Esophagus squamous epithelium (tissue), 5 donors: ENCODE measurements at places on chromosomes 7 and 10.

- DNase-seq, result no peak
These were observed 3.4 kb upstream of the NRG3 start for GRCh38 chr10:81871558-81871957.

GRCh38 chr7:10770176-10770575 is 203.5 kb upstream of the PHF14 start:
- DNase-seq, result no peak

GRCh38 chr10:77979221-77979620 is 50.1 kb downstream of the POLR3A start:
- DNase-seq, result no peak

GRCh38 chr10:132738454-132739224 is 47.3 kb downstream of the NKX6-2 start:
- no peak for DNase-seq

- DNase-seq, result no peak
These were observed 89.5 kb upstream of the FAM3C start for GRCh38 chr7:121485467-121486243.

DNA sequence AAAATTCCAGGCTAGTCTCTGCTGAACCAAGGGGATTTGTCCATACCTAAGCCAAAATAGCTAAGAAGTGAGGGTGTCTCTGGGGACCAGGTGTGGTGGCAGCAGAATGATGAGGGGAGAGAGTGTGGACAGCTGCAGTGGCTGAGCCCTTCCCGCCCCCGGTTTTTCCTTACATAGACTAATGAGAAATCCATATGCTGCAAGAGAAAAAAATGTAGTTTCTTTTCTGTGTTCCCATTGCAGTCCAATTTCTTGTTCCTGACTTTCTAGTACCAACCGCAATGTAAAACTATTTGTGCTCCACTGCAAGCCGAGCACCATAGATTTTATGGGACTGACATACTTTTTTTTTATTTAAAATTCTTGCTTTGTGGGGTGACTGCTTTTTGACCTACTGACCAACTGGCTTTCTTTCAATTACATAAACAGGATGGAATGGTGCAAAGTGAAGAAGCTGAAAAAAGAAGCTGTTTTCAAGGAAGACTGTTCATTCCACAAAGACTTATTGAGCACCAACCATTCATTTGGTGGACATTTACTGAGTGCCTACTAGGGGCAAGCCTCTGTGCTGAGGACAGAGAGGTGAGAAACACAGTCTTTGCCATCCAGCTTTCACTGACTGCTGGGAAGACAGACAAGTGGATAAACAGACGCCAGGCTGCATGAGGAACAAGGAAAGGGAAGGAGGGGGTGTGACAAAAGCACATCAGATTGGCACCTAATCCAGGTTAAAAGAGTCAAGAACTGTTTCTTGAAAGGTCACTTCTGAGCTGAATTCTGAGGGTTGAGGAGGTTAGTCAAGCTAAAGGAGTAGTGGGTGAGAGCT is 9.8 kb downstream of the CEP41 start:
- no peak for DNase-seq

- no peak for DNase-seq
These were observed 160.8 kb downstream of the ZNF438 start for GRCh38 chr10:30870896-30871295.

DNA sequence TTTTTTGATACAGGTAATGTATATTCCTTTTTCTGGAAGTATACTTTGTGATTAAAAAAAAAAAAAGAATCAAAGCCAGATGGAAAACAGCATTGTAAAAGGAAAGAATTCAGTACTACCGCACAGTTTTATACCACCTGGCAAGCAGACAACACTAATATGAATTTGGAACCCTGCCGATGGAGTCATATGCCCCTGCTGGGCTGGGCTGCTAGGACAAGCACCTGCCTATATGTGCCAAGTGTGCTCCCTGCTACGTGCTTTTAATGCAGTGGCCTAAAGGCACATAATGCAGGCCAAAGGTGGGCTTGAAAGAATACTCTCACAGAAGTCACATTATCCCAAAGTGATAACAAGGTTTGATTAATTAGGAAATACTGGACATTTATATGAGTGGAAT is 29.8 kb upstream of the WAC start:
- DNase-seq, result no peak

DNA sequence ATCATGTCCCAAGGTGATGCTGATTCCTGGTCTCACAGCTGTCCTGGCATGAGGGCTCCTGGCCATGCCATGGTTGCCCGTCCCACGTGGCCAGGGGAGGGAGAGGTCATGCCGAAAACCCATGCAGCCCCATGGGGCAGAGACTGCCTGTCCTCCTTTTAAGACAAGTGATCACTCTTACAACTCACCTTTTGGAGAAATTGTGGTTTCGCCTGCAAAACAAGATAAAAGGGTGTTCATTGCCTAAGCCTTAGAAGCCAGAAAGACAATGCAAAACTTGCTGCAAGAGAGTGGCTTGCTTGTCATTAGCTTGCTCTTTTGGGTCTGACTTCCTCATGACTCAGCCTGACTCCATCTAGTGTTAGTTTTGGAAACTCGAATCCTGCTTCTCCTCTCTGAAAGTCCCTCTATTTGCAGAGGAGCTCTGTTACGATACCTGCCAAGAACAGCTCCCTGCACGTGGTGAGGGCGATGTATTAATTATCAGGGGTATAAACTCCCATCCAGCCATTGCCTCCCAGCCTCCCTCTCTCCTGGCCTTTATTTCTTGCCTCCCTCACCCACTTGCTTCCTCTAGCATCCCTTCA is 26.7 kb downstream of the TMEM273 start:
- no peak for DNase-seq

- no peak for DNase-seq
These were observed 1.6 kb downstream of the FEZF1 start for GRCh38 chr7:122302761-122303530.

GRCh38 chr10:116162851-116163250 is 110.2 kb downstream of the GFRA1 start:
- DNase-seq, result no peak

DNA sequence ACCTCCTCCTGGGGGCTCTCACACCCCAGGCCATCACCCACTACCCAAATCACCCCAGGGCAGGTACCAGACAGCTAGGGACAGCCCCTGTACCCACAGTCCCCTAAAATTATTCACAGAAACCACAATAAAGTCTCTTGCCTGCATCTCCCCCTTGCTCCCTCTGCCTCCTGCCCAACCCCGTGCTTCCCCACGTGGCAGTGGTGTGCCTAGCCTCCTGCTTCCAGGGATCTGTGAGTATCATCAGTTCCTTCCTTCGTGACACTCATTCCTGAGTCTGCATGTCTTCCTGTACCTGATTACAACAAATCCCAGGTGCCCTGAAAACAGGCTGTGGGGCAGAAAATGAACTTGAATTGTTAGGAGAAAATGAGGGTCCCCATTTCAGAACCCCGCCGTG is 61.5 kb downstream of the PRKAG2 start:
- no peak for DNase-seq
